Activated CD8-positive, alpha-beta memory T cell treated with anti-CD3 and anti-CD28 coated beads for 1 hour (primary cell): ENCODE measurements at places on chromosomes 7 and 10.

DNA sequence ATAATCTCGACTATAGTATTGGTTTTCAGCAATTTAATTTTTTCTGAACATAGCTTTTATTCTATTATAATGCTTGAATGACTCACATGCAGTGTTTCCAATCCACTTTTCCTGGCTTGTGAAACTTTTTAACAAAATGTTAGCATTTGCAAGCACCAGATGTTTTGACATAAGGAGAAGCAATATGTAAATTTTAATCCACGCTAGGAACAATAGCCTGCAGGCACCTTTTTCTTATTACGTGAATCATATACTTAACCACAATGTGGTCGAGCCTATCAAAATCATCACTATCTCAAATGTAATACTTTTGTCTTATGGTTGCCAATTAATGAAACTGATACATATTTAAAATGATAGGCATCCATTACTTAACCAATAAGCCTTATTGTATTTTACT is 97.1 kb downstream of the TFEC start:
- no peak for DNase-seq

DNA sequence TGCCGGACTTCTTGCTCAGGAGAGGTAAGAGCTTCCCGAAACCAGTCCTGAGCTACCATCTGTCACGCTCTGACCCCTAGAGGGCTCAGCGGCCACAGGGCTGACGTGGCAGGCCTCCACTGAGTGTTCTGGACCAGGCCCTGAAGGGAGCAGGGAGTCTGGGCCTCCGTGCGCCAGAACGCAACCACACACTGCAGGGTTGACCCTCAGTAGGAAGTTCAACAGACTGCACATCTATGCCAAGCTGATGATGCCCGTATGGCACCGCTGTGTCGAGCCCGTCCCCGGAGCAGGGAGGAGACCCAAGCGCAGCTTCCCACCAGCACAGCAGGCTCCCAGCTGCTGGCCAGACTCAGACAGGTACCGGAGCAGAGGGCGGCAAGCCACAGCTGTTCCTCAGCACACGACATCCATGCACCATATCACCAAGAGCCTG is 39.2 kb downstream of the CAMK2B start:
- DNase-seq, result no peak

- no peak for DNase-seq
Observed at GRCh38 chr7:37369906-37370305, 78.8 kb downstream of the ELMO1 start.

DNA sequence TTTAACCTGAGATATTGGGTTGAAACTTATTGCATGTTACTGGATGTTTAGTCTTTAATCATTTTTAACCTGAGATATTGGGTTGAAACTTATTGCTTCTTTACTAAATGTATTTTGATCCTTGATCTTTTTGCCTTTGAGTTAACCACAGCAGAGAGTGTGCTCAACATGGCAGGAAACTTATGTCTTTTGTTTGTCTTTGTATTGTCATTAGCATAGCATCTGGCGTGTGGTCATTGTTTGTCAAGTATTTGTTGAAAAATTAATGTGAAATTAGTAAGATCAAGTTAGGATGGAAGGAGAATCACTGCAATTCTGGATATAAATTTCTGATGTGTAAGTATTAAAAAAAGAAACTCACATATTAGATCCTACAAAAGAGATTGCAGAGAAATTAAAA is 8.2 kb downstream of the MRC1 start:
- DNase-seq, result no peak

DNA sequence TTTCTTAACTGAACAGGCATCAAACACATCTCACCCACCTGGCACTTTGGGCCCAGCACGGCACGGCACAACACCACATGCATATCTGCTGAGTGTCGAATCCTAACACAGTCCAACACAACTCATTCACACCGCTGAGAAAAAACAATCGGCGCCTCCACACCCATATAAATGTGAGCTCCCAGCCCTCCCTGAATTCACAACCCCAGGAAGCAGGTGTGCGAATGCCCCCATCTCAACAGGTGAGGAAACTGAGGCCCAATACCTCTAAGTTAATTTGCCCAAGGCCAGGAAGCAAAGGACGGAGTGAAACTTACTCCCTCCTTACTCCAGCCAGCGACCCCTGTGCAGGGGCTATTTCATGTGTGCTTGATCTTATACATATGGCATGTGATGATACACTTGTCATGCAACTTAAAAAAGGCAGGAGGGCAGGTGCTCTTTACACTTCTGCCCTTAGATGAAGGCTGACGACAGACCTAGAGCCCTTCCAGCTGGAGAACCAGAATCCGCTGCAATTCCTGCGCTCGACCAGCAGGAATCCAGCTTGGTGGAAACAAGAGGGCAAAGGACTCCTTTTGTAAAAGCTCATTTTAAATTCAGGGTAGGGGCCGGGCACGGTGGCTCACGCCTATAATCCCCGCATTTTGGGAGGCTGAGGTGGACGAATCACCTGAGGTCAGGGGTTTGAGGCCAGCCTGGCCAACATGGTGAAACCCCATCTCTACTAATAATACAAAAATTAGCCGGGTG is 116.0 kb downstream of the LARP4B start:
- no peak for DNase-seq

GRCh38 chr10:81569488-81569887 is 305.5 kb upstream of the NRG3 start:
- DNase-seq, result no peak

- DNase-seq, result no peak
Observed at GRCh38 chr7:50665403-50666123, 100.4 kb upstream of the DDC start.

GRCh38 chr10:95268438-95268837 is 22.4 kb downstream of the PDLIM1 start:
- DNase-seq, result no peak

DNA sequence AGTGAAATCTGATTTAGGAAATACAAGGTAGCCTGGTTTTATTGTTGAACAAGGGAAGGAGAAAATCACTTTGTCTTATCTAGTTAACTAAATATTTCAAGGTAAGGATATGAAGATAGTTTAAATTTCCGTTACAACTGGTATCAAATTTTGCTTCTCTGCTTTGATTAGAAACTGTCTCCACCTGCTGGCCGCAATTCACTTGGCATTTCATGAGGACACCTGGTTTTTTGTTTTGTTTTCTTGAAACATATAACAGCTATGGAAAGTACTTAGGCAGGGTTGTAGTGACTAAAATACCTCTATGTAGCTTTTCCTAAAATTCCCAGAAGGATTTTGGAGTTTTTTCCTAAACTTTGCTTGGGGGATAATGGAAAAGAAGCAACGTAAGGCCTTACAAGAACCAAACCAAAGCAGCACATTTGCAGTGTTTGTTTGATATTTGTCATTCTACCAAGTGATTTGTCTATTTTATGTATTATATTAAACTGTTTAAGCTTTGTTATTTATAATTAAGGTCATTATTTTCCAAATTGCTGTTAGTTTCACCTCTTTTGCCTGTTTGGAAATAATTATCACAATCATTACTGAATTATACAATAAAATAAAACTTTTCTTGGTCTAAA is 73.6 kb downstream of the AHCYL2 start:
- DNase-seq, result peak; percentile 30

- DNase-seq, result no peak
Observed at GRCh38 chr10:80648106-80648505, 110.4 kb downstream of the SH2D4B start.

DNA sequence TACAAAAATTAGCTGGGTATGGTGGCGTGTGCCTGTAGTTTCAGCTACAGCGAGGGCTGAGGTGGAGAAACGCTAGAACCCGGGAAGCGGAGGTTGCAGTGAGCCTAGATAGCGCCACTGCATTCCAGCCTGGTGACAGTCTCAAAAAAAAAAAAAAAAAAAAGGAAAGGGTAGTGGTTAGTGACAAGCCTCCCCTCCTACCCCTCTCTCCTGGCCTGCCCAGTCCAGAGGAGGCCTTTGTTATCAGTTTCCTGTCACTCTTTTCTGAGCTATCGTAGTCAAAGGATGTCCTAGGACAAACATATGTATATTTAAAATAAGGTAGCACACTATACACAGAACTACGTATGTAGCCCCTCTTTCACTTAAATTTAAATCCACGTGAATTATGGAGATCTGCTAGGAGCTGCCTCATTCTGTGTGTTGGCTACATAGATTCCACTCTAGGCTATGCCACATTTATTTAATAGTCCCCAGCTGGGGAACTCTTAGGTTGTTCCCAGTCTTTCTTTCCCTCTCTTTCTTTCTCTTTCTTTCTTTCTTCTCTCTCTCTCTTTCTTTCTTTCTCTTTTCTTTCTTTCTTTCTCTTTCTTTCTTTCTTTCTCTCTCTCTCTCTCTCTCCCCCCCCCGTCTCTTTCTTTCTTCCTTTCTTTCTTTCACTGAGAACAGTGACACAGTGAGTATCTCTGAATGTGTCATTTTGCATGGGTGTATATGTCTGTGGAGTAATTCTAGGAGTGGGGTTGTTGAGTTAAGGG is 3.9 kb downstream of the TSPAN15 start:
- DNase-seq, result no peak

DNA sequence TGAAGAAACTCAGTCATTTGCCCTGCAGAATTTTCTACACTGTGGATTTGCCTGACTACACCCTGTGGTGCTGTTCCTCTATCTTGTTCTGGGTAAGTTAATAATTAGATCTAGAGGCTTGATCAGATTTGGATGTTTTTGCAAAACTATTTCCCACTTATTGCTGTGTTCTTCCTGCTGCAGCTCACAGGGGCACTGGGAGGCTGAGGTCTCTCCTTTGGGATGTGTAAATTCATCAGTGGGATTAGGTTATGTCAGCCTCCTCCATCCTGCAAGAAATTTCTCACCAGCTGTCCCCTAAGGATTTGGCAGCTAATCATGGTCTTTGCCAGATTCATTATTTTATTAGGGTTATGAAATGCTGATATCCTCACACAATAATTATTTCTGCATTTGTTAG is 148.1 kb upstream of the ZNF32 start:
- DNase-seq, result no peak

DNA sequence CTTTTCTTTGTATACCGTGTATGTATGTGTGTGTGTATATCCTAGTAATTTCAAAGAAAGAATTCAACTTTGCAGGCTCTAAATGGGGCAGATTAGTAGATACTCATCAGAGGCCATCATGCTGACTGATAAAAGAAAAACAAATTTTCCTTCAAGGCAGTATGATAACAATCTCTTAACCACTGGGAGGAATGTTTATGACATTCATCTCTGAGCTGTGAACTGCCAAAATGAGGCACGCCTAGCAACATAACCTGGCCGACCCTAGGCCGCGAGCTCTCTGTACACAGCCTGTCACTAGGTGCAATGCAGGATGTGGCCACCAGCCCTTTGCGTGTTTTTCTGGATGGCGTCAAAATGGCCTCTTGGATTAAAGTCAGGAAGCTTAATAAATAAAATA is 343.7 kb upstream of the GALNT17 start:
- no peak for DNase-seq

DNA sequence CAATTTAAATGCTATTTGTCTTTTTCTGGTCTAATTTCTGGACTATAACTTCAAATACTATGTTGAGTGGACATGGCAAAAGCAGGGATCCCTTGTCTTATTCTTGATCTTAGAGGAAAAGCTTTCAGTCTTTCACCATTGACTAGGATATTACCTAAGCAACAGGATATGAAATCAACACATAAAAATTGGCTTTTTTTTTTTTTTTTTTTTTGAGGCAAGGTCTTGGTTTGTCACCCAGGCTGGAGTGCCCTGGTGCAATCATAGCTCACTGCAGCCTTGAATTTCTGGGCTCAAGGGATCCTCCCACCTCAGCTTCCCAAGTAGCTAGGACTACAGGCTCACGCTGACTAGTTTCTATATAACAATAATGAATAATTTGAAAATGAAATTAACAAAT is 90.8 kb downstream of the JMJD1C start:
- DNase-seq, result no peak
